ENCODE measurements at places on chromosomes 2 and 18.
A peak's percentile ranks its signal among the peaks of the same experiment; 100 is the strongest.

DNA sequence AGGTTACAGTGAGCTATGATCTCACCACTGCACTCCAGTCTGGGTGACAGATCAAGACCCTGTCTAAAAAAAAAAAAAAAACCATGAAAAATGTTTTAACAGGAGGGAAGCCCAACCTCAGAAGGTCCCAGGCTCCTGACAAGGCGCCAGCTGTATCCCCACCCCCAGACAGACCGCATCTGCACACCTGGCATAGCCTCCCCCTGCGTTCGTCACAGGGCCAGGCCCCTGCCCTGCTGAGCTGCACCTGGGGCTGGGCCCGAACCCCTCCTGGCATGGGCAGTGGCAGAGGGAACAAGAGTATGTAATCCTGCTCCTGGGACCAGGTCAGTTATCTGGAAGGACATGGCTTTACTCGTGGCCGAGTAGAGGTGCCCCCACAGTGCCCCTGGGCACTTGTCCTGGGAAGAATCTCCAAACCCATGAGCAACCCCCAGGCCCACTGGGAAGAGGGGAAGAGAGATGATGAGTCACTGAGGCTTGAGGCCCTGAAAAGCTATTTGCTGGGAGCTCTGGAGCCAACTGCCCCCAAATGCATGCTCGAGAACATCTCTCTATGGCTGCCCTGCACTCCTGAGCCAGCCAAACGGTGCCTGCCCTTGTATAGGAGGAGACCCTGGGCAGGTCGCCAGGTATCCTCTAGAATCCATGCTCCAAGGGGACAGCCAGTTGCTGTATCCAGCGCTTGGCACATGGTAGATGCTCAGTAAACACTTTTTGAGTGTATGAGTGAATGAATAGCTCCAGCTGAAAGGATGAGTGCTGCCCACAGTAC is 265.5 kb downstream of the ATAD2B start:
- no peak for DNase-seq

DNA sequence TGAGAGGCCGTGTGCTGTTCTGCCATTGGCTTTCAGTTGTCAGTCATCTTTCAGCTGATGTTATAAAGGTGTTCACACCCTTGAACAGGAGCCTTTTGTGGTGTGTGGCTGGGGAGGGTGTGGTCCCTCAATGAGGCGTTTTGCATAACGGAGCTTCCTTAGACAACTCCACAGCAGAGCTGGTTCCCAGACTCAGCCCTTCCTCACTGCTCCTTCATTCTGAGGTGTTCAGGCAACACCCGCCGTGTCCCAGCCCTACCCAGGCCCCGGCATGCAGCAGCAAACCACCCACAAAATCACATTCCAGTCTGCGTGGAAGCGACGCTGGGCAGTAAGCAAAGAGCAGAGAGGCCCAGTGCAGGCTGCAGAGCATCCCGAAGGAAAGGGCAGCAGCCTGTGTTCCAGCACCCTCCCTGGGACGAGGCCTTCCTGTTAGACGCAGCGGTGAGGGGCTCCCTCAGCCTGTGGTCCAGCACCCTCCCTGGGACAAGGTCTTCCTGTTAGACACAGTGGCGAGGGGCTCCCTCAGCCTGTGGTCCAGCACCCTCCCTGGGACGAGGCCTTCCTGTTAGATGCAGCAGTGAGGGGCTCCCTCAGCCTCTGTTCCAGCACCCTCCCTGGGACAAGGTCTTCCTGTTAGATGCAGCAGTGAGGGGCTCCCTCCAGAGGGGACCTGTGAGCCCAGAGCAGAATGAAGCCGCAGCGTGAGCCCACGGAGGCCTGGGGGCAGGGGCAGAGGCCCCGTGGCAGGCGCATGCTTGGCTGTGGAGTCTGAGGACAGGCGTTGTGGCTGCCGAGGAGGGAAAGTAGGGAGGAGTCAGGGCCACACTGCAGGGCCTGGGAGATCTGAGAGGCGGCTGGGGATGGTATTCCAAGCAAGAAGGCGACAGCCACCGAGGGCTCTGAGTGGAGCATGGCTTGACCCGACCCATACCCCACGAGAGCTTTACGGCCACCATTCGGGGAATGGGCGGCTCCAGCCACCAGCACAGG is 201.8 kb upstream of the HDAC4 start:
- no peak for DNase-seq

DNA sequence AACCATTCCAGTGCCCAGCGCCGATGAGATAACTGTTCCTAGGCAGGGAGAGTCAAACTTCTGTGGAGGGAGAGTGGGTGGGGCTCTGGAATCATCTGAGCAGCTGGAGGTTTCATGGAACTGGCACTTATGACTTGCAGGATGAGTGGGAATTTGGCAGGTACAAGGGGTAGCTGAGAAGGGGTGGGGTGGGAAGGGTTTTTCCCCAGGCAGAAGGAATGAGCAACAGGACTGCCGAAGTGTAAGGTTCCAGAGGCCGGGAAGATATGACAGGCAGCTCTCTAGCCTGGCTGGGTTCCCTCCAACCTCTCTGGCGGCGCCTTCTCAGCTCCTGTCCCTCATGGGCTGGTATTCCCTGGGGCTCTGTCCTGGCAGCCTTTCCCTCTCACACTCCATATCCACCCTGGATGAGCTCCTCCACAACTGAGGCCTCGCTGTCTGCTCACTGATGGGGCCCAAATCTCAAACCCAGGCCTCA is 2.5 kb upstream of the TET3 start:
- no peak for DNase-seq

DNA sequence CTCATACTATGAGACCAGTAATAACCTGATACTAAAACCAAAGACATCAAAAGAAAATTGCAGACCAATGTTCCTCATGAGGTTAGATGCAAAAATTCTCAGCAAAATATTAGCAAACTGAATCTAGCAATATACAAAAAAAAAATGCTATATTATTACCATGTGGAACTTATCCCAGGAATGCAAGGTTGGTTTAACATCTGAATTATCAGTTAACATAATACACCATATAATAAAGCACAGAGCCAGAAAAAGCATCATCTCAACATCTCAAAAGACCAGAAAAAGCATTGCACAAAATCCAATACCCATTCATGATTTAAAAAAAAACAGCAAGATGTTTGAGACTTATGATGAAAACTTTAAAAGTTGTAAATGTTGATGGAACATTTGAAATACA is 8.3 kb upstream of the ZCCHC2 start:
- no peak for DNase-seq

DNA sequence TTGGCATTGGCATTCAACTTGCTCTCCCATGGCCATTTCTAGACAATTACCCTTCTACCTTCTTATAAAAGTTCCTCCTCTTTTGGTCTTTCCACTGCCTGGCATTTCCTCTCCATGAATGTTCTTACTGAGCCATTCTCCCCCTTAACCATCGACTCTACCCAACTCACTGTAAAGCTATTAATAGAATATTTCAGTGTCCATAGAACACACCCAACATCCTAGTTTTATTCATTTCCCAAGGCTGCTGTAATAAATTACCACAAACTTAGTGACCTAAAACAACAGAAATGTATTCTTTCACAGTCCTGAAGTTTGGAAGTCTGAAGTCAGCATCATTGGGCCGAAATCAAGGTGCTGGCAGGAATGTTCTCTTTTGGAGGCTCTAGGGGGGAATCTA is 170.0 kb upstream of the ATP5MC3 start:
- DNase-seq, result no peak

GRCh38 chr18:26548415-26549262 is at the start of gene KCTD1:
KCTD1 (minus strand) TSS chr18:26548553; CDS start chr18:26548536, 17 bp downstream.
- DNase-seq, result peak; percentile 25

GRCh38 chr2:232353096-232353495 is 25.5 kb upstream of the ALPP start:
- no peak for DNase-seq

- no peak for DNase-seq
These were observed 106.8 kb downstream of the BCL11A start for GRCh38 chr2:60446413-60447267.

- DNase-seq, result no peak
These were observed 11.8 kb downstream of the ARHGAP15 start for GRCh38 chr2:143140864-143141661.

DNA sequence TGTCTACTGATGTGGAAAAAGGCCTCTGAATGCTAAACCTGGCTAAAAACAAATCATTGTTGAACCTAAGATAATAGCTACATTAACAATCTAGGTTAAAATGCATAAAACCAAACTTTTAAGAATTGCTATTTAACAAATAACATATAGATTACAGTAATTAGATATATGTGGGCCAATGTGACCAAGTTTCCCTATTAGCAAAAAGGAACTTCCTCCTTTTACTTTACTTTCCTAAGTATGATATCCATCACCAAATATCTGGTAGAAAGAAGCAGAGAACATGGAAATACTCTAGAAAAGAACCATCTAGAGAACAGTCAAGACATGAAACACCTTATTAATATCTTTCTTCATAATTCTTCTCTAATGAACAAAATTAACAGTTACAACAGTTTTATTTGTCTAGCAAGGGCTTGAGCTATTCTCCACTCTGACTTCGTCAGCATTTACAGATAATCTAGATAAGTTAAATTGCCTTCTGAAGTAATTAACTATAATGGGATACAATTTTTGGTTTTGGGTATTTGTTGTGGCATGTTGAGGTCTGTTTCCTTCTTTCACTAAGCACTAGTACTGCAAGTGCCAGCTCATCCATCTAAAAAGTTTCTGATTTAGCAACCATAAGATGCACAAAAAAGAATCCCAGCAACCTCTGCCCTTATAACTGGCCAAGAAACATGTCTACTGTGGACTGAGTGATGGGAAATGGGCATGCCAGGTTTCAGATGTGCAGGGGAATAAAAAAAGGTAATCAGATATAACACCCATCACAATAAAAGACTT is 53.3 kb downstream of the MEMO1 start:
- DNase-seq, result no peak

DNA sequence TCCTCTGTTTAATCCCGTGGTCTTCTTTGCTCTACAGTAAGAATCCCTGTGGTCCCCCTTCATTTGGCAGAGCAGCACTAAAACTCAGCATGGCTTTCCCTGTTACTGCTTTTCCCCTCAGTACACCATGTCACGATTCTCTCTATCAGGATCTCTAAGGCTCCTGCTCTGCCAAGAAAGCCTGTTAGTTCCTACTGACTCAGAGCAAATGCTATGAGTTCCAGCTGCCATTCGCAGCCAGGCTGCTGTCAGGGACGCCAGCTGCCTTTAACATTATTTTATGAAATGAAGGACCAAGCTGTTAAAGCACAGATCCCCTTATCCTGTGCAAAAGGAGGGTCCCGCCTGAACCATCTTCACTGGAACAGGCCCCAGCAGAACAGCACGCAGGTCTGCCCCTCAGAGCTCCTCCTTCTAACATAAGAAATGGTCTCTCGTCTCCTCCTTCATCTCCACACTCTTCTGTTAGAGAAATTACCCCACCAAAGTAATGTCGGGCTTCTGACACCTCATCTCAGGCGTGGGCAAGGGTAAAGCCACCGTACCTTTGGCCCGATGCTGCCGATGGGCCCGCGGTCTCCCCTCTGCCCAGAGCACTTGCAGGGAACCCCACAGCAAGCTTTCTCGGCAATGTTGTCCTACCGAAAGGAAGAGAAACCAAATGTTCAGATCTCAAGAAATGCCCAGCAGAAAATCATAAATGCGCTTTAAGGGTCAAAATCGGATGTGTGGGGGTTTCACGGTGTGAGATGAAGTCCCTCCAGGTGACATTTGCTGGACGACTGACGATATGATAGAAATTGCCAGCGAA is 52.6 kb downstream of the COL6A3 start:
- DNase-seq, result no peak

DNA sequence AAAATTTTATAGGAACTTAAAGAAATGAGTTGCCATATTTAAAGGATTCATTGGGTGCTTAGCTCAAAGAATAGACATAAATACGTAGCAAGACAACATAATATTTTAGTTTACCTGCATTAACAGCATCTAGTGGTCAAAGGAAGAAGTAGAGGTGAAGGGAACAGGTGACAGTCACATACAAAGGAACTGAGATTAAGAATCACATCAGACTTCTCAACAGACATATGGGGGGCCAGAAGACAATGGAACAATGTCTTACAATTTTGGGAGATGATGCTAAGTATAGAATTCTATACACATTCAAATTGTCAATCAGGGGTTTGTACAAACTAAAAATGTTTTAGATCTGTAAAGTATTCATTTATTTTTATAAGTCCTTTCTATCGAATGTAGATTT is 38.6 kb upstream of the CCDC102B start:
- no peak for DNase-seq

- DNase-seq, result no peak
These were observed 5.7 kb downstream of the CYP26B1 start for GRCh38 chr2:72141881-72142451.

DNA sequence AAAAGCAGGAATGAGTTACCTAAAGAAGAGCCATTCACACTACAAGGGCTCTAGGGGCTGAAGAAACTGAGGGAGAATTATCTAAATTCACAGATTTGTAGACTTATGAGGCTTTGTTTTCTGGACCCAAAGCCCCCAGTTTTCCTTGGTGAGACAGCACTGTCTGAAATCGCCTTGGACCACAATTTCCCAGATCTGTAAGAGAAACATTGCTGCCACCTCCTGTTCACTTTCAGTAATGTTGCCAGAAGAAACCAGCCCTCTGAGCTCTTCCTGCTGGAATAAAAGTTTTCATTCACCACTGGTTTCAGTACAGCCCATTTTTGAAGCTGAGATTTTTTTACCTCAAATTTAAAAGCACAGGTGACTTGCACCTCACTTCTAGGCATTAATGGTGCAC is 169.2 kb downstream of the CDH20 start:
- no peak for DNase-seq

GRCh38 chr2:76027761-76028160 is 317.0 kb upstream of the GCFC2 start:
- DNase-seq, result no peak

DNA sequence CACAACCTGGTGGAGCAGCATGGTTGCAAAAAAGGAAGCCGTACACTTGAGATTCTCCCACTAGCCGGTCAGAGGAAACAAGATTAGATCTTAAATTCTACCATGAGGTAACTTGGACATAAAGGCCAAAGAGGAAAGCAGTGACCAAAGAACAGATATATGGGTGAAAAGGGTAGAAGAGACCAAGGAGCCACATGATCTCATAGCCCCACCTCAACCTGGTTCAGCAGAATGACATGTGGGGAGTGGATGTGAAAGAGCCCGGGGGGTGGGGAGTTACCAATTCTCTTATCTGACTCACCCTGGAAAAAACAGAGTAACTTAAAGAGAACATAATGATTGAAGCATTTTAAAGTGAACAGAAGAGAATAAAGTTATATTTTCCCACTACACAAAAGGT is 683.0 kb downstream of the DSC3 start:
- DNase-seq, result no peak

- DNase-seq, result no peak
These were observed 47.1 kb downstream of the DDX1 start for GRCh38 chr2:15638720-15639119.

DNA sequence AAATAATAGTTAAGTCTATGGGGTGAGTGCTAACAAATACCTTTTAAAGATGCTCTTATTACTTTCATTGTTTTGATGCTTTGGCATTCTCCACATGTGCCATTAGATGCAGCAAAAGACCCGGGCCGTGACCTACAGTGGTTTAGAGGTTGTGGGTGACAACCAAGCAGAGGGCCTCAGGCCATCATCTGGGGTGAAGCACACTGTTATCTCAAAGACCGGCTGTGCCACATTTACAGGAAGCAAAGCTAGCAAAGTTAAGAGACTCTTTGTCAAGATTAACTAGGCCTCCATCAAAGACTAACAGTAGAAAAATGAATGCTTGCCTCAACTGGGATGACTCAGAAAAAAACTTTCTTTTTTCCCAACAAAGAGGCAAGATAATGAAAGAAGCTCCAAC is 695.3 kb downstream of the SATB2 start:
- no peak for DNase-seq

Measured in CD8-positive, alpha-beta memory T cell (primary cell).